ENCODE measurements at places on chromosomes 13 and 19.

DNA sequence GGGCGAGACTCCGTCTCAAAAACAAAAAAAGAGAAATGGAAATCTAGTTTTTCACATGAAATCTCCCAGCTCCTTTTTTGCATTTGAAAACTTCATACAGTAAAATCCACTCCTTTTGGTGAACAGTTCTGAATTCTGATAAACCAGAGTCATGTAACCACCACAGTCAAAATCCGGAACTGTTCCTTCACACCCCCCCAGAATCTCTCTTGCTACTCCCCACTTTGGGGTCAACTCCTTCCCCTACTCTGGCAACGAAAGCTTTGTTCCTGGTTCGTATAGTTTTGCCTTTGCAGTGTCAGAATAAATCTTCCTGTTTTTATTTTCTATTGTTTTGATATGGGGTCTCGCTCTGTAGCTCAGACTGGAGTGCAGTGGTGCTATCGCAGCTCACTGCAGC, 23.7 kb downstream of the RCN3 start:
- no peak for DNase-seq

DNA sequence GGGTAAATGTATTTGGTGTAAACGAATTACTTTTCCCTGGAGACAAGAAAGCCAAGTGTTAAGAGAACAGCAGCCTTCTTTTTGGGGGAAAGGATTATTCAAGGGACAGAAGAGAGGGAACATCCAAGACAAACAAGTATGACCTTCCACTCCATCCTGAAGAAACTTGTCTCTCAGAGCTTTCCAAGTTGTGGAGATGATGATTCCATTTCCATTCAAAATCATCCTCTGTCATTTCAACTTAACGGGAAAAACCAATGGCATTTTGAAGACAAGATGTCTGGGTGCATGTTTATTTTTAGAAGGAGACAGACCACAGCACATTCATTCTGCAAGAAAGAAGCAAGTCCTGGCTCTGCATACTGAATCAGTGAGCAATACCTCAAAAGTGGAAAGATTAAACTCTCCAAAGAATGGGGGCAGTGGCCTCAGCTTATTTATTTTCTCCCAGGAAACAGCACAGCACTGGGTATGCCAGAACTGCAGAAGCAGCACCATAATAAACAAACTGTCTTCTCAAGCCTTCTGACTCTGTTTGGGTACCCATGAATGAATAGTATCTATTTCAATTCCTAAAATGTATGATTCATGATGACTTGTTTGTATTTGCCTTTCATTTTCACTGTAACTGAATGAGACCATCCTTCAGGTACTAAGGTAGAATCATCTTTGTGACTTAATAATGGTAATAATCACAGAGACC, 541.0 kb downstream of the RFC3 start:
- no peak for DNase-seq

DNA sequence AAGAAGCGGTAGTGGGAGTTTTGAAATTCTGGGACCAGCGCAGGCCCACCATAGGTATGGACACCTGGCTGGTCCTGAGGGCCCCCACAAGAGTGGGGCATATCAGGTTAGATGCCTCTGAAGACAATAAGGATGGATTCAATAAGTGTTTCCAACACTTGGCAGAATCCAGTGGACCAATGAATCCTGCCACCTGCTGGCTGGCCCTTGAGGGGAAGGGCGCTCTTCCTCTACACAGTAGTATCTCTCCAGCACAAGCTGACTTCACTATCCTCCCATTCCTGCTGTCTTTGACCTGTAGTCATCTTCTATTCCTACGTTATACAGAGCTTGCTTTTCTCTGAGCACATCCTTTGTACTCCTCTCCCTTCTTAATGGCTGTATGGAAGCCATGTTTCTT, 199.7 kb upstream of the TSHZ3 start:
- DNase-seq, result no peak

GRCh38 chr13:111204438-111205177, 89.5 kb downstream of the ARHGEF7 start:
- no peak for DNase-seq

Measured in forelimb muscle (tissue), 1 donor.